Activated CD8-positive, alpha-beta T cell treated with anti-CD3 and anti-CD28 coated beads for 36 hours (primary cell): ENCODE measurements at places on chromosomes 5 and 9. TPM values are rescaled to one million over a fixed set of nuclear protein-coding genes. Genes with fewer than 3 reads are reported as not detected.

The FAM13B gene
- 17.5 TPM for total RNA-seq

DNA sequence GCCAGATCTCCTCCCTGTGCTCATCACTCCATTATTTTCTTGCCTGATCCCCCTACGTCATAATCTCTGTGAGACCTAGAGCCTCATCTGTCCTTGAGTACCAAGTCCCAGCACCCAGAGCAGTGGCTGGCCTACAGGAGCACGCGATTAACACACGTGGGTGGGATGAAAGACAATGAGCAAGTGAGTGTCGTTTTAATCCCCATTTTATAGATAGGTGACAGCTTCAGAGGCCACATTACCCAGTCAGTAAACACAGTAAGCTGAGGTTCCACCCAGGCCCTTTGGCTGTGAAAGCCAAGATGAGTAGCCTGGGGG is 17.3 kb downstream of the TRUB2 start:
- H3K4me1 ChIP-seq: no peaks in the 10 kb centered on the region
- no peak for DNase-seq
- H3K36me3 ChIP-seq: peaks cover 8% of the 10 kb centered on the region
- no peak overlapping the region for H3K4me3 ChIP-seq

The AK8 gene
- total RNA-seq: not detected

- DNase-seq: no peak
- H3K27me3 ChIP-seq: no peaks in the 10 kb centered on the region
- peaks cover 55% of the 10 kb centered on the region for H3K4me1 ChIP-seq
Observed at GRCh38 chr9:114396558-114397218, 8.9 kb upstream of the AKNA start.

The LRRTM2 gene
- total RNA-seq: not detected

The KCNIP1 gene
- not detected for total RNA-seq

The SECISBP2 gene
- 42.5 TPM for total RNA-seq

The TMEM174 gene
- not detected for total RNA-seq

- no peaks in the 10 kb centered on the region for H3K36me3 ChIP-seq
- H3K4me1 ChIP-seq: peaks cover 10% of the 10 kb centered on the region
- no peak overlapping the region for H3K27ac ChIP-seq
- no peak overlapping the region for H3K4me3 ChIP-seq
Observed at GRCh38 chr9:127085186-127085585, 37.2 kb downstream of the ANGPTL2 start.

- H3K4me3 ChIP-seq: no peak overlapping the region
- H3K27ac ChIP-seq: no peak overlapping the region
- peaks cover 11% of the 10 kb centered on the region for H3K27me3 ChIP-seq
- no peaks in the 10 kb centered on the region for H3K36me3 ChIP-seq
Observed at GRCh38 chr5:58410441-58410840, 49.4 kb downstream of the PLK2 start.

- H3K27me3 ChIP-seq: no peaks in the 10 kb centered on the region
- no peaks in the 10 kb centered on the region for H3K36me3 ChIP-seq
- no peak for DNase-seq
Observed at GRCh38 chr5:163941079-163941478, 435.7 kb downstream of the MAT2B start.

The CDKN2AIPNL gene
- 41.1 TPM for total RNA-seq

DNA sequence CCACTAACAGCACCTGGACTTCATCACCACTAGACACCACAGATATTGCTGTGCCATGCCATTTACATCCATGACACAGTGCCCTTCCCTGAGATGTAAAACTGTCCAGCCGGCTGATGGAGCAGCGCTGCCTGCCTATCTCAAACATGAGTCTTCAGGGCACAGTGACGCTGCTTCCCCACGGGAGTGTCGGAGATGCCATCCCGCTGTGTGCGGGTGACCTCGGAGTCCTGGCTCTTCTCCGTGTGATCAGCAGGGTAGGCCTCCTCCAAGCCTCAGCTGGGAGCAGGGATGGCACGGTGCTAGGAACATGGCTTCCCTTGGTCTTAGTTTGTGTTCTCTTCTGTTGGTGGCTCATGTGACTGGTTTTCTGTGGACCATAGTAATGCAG is 130.3 kb upstream of the FAM120A start:
- no peak for DNase-seq
- no peaks in the 10 kb centered on the region for H3K36me3 ChIP-seq
- no peak overlapping the region for H3K27ac ChIP-seq
- H3K4me1 ChIP-seq: peaks cover 4% of the 10 kb centered on the region
- H3K27me3 ChIP-seq: peaks cover 9% of the 10 kb centered on the region
- H3K4me3 ChIP-seq: no peak overlapping the region

- DNase-seq: peak; percentile 49
- peaks cover 26% of the 10 kb centered on the region for H3K4me1 ChIP-seq
- H3K36me3 ChIP-seq: no peaks in the 10 kb centered on the region
- H3K27me3 ChIP-seq: no peaks in the 10 kb centered on the region
- peak overlapping the region; percentile 63 for H3K27ac ChIP-seq
- no peak overlapping the region for H3K4me3 ChIP-seq
Observed at GRCh38 chr5:142426129-142427014, 101.6 kb upstream of the SPRY4 start.

- no peak for DNase-seq
- H3K4me3 ChIP-seq: no peak overlapping the region
- H3K27me3 ChIP-seq: no peaks in the 10 kb centered on the region
- H3K27ac ChIP-seq: no peak overlapping the region
- H3K36me3 ChIP-seq: no peaks in the 10 kb centered on the region
Observed at GRCh38 chr9:134491196-134491835, 150.3 kb upstream of the COL5A1 start.

The DDX4 gene
- total RNA-seq: not detected

The SQSTM1 gene
- total RNA-seq: 123 TPM

The OR13C5 gene
- not detected for total RNA-seq

The GCNT1 gene
- 3.5 TPM for total RNA-seq

The RNF130 gene
- total RNA-seq: 10.1 TPM

GRCh38 chr9:134773842-134774241 is 106.8 kb upstream of the FCN2 start:
- H3K36me3 ChIP-seq: no peaks in the 10 kb centered on the region
- DNase-seq: no peak
- H3K27me3 ChIP-seq: peaks cover 6% of the 10 kb centered on the region
- no peak overlapping the region for H3K27ac ChIP-seq
- H3K4me1 ChIP-seq: peaks cover 14% of the 10 kb centered on the region
- no peak overlapping the region for H3K4me3 ChIP-seq

DNA sequence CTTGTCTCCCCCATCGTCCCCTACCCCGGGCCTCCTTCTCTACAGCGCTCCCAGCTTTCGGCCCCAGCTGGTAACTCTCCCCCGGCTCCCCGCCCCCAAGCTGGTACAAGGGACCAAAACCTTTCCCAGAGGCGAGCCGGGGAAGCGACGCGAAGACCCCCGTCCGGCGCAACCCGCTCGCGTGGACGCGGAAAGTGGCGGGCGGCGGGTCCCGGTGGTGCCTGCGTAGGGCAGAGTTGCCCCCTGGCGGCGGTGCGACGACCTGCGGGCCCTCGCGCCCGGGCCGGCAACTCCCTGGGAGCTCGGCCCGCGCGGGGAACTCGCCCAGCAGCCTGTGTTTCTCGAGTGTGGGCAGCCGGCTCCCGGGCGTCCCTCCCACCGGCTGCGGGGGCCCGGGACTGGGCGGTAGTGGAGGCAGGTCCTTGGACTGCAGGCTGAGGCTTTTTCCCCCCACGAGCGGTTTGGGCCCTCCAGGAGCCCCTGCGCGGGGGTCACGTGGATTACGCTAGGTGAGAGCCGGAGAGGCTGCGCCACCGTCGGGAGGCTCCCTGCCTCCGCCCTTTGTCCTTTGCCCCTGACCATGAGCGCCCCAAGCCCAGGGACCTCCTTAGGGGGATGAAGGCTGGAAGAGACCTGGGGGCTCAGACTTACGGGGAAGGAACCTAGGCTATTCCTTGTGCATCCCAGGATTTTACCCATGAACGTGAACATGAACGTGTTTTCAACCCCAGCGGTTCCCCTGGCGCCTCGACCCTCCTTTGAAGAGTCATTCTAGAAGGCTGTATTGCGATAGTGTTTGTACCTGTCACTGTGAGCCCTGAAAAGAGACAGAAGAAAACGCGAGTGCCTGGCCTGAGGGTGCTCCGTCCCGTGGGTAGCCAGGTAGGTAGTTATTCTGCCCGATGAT is 2.9 kb upstream of the FOXD1 start:
- H3K27ac ChIP-seq: no peak overlapping the region
- no peak overlapping the region for H3K4me3 ChIP-seq
- peaks cover 13% of the 10 kb centered on the region for H3K4me1 ChIP-seq
- H3K27me3 ChIP-seq: peaks cover 62% of the 10 kb centered on the region
- no peaks in the 10 kb centered on the region for H3K36me3 ChIP-seq

DNA sequence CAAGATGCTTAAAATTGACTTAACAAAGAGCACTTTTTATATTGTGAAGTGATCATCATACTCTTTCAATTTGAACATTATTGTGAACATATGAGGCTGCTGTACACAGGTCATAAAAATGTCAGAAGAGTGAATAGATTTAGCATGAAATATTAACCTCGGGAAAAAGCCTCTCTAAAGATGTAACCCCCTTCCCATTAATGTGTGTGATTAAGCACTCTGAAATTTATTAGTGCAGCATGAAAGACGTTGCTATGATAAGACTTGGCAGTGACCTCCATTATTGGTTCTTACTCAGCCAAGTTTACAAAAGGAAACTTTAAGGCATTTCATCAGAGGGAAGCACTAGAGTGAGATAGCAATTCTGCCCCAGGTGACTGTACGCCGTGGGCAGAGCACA is 326.5 kb downstream of the NTRK2 start:
- H3K27ac ChIP-seq: no peak overlapping the region
- H3K27me3 ChIP-seq: peaks cover 8% of the 10 kb centered on the region
- no peak for DNase-seq

DNA sequence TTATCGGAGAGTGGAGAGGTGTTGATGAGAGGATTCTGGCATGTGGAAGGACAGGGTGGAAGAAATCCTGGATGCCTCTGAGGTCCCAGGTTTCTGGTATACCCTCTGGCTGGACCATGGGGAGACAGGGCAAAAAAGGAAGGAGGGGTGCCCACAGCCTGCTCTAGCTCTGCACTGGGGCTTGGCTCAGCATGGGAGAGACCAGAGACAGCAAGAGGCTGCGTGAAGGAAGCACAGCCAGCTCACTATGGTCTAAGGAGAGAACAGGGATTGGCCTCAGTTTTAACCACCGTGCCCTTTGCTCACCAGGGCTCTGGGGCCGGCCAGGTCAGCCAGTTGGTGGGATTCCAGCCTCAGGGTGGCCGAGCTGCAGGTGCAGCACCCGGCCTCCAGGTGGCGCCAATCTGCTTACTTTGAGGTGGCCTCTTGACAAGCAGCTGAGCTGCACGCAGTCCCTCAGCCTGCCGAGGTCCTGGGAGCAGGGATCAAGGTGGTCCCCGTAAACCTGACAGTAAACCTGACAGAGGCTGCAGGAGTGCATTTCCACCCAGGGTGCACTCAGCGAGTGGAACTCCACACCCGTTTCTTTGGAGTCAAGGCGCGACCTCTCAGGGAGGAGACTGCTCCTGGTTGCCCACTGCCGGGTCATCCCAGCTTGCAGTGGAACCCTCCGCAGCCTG is 25.0 kb upstream of the SPTLC1 start:
- H3K4me3 ChIP-seq: no peak overlapping the region
- DNase-seq: peak; percentile 84
- H3K27me3 ChIP-seq: peaks cover 29% of the 10 kb centered on the region
- H3K27ac ChIP-seq: no peak overlapping the region

The SLC36A3 gene
- not detected for total RNA-seq

DNA sequence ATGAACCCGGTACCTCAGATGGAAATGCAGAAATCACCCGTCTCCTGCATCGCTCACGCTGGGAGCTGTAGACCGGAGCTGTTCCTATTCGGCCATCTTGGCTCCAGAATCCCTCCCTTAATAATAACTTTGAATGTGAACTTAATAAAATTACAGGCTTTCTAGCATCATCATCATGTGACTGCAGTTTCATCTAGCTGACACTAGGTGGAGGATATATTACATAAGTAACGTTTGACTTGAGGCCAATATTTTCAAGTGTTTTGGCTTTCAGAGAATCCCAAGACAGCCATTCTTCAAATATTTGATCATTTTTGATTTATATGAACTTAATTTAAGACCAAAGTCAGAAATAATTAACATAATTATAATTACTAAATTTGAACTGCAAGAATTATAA is 474.9 kb upstream of the CDH10 start:
- H3K4me3 ChIP-seq: no peak overlapping the region
- no peaks in the 10 kb centered on the region for H3K36me3 ChIP-seq
- no peaks in the 10 kb centered on the region for H3K27me3 ChIP-seq
- H3K4me1 ChIP-seq: no peaks in the 10 kb centered on the region

DNA sequence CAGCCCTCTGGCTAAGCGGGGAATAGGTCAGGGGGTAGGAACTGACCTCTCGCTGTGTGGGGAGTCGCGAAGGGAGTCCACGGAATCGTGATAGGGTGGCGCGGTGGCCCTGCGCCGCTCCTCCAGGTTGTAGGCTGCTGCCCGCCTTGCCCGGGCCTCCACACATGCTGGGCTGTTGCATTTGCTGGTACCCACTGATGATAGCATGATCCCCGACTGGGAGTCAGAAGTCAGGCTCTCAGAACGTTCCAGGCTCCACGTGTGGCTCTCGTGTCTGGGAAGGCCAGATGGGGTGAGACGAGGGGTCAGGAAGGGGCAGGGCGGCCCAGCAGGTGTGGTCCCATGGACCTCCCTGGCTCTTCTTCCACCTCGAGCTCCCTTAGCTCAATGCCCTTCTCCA is 56.0 kb downstream of the PSD2 start:
- H3K4me1 ChIP-seq: peaks cover 6% of the 10 kb centered on the region
- no peak overlapping the region for H3K27ac ChIP-seq
- H3K4me3 ChIP-seq: no peak overlapping the region
- no peak for DNase-seq
- no peaks in the 10 kb centered on the region for H3K36me3 ChIP-seq

GRCh38 chr5:60352992-60353599 is 346.9 kb downstream of the DEPDC1B start:
- H3K27ac ChIP-seq: no peak overlapping the region
- no peaks in the 10 kb centered on the region for H3K27me3 ChIP-seq
- no peaks in the 10 kb centered on the region for H3K36me3 ChIP-seq
- no peaks in the 10 kb centered on the region for H3K4me1 ChIP-seq
- no peak overlapping the region for H3K4me3 ChIP-seq

- H3K27ac ChIP-seq: no peak overlapping the region
- DNase-seq: no peak
- no peaks in the 10 kb centered on the region for H3K27me3 ChIP-seq
- H3K4me1 ChIP-seq: peaks cover 52% of the 10 kb centered on the region
- no peak overlapping the region for H3K4me3 ChIP-seq
Observed at GRCh38 chr5:52740007-52740406, 47.7 kb upstream of the ITGA1 start.

The WNK2 gene
- 1.7 TPM for total RNA-seq

DNA sequence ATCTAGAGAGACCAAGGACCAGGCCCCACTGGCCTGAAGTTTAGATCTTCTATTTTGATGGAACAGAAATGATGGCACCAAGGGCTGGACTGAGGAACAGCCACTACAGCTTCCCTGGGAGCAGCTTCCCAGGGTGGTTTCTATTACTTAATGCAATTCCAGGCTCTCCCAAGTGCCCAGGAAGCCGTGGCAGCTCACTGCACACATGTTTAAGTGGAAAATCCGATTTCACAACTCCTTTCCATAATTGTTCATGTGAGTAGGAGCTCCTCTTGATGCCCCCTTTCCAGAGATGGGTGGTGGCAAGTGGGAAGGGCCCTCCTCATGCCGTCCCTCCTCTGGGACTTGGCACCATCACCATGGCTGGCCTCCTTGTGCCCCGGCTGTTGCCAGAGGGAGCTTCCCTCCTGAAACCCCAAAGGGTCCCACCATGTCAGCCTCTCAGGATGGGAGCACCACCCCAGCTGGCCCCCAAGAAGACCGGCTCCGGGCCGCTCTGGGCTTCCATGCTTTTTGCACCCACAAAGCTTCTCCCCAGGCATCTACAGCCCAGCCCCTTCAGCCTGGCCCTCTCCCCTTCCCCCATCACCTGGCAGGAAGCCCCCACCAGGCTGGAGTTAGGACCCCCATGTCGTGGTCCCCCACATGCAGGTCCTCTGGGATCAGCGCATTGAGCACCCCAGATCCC is 9.1 kb upstream of the UBAC1 start:
- peaks cover 15% of the 10 kb centered on the region for H3K4me1 ChIP-seq
- H3K4me3 ChIP-seq: no peak overlapping the region
- no peak overlapping the region for H3K27ac ChIP-seq
- no peaks in the 10 kb centered on the region for H3K36me3 ChIP-seq

The ANGPTL2 gene
- not detected for total RNA-seq
